ENCODE measurements at places on chromosomes 4 and X.

DNA sequence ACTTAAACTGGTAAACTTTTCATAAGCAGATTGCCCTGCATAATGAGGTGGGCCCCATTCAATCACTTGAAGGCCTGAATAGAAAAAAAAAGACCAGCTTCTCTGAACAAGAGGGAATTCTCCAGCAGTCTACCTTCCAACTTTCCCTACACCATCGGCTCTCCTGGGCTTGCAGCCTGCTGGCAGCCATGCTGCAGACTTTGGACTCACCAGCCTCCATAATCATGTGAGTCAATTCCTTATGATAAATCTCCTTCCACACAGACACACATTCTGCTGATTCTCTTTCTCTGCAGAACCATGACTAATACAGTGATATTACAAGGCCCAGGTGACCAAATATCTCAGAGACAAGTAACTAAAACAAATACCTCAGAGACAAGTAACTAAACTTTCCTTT lies 113.8 kb upstream of the WDR17 start:
- DNase-seq = no peak

- no peak for DNase-seq
These were observed 33.1 kb downstream of the OSTC start for GRCh38 chr4:108683479-108683878.

DNA sequence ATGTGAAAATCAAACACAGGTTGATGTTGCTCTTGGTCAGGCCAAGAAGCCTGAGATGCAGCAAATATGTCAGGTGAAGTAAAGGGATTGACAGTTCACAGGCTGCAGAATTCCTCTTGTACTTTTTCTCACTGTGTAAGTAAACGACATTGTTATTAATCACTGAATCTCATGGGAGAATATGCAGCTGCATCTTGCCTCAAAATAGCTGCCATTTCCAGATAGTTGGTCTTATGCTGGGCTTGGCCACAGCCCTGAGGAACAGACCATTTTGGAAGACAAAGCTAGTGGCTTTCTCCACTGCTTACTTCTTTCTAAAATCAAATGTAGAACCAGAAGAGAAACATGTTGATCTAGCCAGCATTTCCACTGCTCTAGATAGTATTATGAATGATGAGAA lies 403.4 kb upstream of the NR3C2 start:
- DNase-seq = no peak

DNA sequence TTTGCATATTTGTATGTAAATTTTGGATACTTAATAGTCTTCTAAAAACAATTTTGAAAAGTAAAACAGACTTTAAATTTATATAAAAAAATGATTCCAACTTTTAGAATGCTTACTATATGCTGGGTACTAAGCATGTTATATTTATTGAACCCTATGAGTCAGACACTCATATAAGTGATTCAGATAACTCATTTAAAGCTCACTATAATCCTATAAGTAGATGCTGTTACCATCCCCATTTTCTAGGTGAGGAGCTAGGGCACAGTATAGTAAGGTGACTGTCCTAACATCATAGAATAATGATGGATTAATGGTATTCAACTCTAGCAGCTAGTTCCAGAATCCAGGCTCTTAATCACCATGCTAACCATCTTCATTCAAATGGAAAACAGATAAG lies 877.0 kb upstream of the GRID2 start:
- DNase-seq = no peak

DNA sequence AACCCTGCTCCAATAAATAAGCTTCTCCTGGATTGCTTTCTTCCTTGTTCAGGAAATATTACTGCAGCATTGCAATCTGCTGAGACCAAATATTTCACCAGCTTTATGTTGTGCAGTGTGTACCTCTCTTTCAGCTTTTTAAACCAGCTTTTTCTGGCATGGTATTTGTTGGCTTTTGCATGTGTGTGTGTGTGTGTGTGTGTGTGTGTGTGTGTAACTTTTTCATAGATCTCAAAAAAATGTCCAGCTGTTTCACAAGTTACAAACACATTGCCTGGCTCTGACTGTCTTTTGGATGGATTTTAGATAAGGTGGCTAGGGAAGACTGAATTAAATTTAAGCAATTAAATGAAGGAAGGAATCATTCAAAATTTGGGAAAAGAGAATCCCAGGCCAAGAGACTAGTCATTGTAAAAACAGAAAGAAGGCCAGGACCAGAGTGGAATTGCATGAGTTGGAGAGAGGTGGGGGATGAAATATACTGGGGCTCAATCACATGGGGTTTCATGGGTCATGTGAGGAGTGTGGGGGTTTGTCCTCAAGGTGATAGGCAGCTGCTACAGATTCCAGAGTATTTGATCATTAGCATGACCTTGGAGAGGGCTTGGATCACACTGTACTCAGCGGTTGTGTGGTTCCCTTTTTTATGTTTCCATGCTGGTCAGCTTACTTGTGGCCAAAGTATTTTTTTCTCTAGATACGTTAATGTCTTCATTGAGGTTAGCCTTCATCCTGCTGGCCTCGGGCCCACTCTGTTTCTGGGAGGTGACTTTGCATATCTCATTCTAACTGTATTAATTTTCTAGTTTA lies 357.7 kb upstream of the BOD1L1 start:
- no peak for DNase-seq

All from activated CD8-positive, alpha-beta memory T cell treated with anti-CD3 and anti-CD28 coated beads, Interleukin-2, amount 50 U/mL, for 48 hours (primary cell).